ENCODE measurements at places on chromosomes 2 and 18.

DNA sequence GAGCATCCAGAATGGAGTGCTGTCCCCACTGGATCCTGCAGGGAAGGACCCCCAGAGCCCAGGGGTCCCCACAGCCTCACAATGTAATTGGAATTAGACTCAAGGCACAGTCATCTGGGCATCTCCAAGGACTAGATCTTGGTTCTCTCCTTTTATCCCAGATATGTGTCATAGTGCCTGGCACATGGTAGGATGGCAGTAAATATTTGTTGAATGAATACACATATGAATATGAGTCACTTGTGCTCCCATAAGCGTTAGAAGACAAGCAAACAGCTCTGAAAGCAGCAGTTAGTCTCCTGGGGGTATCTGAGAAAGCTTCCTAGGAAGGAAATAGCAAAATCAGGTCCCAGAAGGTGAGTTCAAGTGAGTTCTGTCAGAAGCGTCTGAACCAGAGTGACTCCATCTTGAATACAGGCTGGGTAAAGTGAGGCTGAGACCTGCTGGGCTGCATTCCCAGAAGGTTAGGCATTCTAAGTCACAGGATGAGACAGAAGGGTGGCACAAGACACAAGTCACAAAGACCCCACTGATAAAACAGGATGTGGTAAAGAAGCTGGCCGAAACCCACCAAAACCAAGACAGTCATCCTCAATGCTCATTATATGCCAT lies 234.1 kb upstream of the ID2 start:
- DNase-seq = no peak

GRCh38 chr2:186540941-186541340 lies 48.9 kb upstream of the ITGAV start:
- DNase-seq = no peak

GRCh38 chr2:43455296-43455695 lies 140.5 kb downstream of the THADA start:
- no peak for DNase-seq

DNA sequence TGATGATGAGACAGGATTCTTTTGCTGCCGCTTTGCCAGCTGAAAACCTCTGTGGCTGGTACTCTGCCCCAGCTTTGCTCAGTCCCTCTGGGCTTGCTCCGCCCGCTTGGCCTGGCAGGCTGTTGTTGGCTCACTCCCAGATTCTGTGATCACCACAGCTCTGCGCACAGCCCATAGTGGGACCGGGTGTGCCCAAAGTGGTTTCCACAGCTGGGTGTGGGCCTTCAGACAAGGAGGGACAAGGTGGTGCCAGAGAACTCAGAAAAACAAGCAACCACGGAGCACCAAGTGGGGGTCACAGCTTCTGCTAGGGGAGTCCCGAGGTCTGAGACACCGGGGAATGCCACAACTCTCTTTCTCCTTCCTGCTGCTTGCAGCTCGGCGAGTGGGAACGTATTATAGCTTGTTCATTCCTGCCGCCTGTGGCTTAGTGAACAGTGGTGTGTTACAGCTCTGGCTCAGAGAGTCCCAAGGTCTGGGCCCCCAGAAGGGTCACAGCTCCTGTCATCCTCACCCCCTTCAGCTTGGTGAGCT lies 9.2 kb upstream of the KYNU start:
- DNase-seq = peak; percentile 54

DNA sequence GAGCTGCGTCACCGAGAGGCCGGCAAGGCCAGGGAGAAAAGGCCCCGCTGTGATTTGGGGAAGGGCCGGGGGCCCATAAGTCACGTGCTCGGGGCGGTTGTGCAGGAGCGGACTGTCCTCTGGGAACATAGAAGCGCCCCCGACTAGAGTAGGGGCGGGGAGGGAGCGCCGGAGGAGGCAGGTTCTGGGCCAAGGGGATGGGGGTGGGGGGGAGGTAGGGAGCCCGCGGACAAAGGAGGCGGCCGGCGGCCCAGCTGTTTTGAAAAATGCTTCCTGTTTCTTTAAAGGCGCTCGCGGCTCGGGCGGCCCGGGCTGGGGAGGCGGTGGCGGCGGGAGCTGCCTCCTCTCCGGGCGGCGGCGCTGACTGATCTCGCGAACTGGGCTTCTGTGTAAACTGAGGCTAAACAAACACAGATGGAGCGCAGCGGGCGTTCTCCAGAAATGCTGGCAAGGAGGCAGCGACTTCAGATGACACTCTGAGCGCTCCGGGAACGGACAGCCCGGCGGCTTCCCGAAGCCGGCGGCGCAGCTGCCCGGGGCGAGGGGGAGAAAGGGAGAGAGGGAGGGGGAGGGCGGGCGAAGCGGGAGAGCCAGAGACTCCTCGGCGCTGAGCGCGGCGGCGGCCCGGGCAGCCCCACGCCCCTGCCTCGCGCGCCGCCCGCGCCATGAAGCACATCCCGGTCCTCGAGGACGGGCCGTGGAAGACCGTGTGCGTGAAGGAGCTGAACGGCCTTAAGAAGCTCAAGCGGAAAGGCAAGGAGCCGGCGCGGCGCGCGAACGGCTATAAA lies at the start of gene ATOH8:
Gene ATOH8, plus strand, starts transcription at position 467 of the 788 bp plus-strand sequence. Its CDS starts 199 bp downstream, at position 666.
- DNase-seq = no peak

DNA sequence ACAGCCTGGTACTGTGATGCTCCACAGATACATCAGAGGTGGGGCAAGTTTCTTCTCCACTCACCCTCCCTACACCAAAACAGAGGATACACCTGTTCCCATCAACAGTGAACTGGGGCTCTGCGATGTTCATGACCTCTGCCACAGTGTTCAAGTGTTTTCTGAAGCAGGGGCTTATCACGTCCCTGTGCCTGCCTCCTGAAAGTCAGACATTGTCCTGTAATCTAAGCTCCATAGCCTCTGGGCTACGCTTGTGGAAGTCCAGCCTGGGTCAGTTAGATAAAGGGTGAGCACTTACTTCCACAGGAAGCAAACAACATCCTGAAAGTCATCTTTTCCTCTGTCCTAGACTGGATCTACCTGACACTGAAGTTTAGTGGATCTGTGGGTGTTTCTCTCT lies 20.2 kb upstream of the MRO start:
- no peak for DNase-seq

- no peak for DNase-seq
Measured at GRCh38 chr18:35467624-35468016, 30.1 kb downstream of the INO80C start.

DNA sequence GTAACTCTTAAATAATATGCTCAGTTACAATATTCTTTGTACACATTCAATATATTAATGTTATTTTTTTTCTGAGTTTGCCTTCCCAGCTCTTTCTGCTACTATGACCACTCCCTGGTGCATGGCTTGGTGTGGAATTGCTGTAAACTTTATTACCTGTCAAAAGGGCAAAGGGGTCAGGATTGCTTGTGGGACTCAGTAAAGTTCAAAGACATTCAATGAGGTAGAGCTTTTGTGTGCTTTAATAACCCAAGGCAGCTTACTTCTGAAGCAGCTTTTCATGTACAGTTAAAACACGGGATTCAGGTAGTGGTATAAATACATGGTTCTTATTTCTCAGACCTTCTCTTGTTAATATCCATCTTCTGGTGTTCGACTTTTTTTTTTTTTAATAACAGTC lies 132.8 kb downstream of the MEIS1 start:
- no peak for DNase-seq

DNA sequence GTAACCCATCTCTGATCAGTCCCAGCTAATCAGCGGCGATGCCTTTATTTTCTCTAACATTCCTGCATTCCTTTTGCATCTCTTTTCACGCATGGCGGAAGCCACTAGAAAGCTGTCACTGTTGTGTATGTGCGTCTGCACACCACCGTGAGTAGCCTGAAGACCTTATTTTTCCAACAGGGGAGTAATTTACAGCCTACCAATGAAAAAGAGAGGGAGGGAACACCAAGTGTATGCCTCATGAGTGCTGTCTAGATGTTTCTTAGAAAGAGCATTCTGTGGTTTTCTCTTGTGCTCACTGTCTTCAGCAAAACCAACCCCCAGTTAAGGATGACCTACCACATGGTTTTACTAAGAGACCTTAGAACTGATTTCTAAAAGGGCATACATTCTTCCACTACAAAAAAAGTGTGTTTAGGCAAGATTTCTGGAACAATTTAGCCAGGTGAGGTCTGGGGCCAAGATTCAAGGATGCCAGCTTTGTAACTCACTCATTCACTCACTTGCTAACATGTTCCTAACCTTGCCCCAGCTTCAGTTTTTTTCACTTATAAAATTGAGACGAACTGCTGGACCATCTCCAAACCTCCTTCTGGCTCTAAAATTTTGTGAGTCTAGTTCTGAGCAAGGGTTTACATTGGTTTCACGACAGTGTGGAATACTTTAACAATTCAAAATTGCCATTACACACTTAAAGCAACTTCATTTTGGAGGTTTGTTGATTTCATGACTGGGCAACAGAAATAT lies 51.4 kb downstream of the BCL2 start:
- DNase-seq = no peak

DNA sequence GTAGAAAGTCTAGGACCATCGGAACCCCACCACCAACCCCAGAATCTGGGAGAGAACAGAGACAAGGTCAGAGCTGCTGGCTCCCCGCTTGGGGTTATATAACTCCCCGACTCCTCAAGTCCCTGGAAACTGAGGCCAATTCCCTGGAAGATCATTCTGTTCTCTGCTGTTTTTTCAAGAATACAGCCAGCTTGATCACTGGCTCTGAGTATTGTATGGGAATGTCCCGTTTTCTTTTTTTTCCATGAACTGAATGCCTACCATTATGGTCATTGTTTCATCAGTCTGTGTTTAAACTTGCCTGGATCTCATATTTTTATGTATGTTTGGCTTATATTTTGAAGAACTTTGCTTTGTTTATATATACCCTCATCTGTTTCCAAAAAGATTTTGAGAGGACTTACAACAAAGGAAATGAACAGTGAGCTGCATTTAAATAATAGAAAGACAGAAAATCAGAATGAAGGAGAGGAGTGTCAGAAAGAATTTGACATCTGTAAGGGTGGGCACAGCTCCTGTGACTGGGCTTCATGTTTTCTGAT lies 90.0 kb upstream of the ALPP start:
- no peak for DNase-seq

- no peak for DNase-seq
Measured at GRCh38 chr2:131029812-131030211, 63.4 kb downstream of the FAM168B start.

GRCh38 chr18:36953047-36953446 lies 124.1 kb downstream of the KIAA1328 start:
- no peak for DNase-seq

DNA sequence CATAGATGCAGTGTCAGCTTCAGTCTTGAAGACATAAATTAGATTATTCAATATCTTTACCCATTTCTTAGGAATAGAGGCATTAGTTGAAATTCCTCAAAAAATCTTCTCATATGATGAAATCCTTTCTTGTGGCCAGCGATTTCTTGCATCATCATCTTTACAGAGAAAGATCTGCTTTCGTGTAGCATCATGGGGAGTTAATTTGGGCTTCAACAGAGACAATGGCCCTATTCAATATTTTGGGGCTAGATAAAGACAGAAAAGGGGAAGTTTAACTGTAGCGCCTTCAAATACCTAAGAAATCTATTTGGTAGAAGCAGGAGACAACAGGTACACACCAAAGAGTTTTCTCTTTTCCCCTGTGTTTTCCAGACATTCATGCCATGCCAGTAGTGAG lies 73.8 kb downstream of the TGFA start:
- DNase-seq = no peak

All from erythroblast (primary cell).